ENCODE measurements at places on chromosomes 7 and 10.

DNA sequence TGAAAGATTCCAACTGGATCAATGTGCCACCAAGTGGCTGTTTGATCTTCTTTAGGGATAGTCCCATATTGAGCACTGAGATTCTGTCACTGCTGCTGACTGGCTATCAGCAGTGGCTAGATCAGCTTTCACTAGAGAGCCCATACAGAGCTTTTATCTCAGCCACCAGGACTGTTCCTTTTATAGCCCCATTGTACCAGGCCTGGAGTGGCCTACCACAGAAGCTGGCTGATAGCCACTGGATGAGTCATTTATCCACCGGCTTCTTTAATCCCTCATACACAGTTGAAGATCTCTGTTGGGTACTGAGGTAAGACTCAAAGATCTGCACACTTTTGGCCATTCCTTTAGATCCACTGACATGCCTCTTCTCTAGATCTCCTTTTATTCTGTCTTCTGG is 1101.1 kb downstream of the SORCS3 start:
- DNase-seq: no peak

DNA sequence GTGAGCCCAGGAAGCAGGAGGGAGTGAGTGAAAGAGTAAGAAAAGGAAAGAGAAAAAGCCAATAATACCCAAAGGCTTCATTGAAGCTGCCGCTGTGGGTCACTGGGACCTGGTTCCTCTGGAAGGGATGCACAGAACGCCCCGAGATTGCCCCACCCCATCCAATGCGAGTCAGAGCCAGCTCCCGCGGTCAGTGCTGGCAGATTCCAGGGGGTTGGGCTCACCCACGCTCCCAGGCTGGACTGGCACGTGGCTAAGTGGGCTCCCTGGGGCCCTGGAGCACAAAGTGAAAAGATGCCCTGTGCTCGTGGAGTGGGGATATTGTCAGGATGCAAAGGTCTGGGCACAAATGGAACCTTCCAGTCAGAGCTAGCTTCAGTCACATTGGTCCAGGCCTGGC is 117.0 kb downstream of the OAT start:
- DNase-seq: no peak

- no peak for DNase-seq
Observed at GRCh38 chr10:421170-421569, 268.3 kb downstream of the DIP2C start.

DNA sequence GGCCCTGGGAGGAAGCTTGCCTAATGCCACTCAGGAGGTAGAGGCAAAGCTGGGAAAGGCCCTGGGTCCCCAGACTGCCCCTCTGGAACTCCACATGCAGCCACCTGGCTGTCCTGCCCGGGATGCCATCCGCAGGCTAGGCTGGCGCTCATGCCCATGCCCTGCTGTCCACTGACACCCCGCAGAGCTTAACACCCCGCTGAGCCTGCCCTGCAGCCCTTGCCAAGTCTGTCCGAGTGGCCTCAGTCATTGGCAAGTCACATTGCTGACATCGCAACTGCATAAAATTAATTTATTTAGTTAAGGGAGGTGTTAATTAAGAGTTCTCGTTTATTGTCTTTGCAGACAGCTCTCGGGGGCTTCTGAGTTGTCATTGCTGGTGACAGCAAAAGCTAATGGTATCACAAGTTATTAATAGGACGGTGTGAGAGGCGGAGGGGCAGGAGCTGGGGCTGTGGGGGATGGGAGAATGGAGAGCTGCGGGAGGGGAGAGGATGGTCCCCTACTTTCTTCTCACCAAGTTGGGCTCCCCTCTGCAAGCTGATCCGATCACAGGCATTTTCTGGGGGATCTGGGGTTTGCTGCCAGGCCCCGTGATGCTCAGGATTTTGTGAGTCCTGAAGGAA is 55.6 kb upstream of the PCBD1 start:
- DNase-seq: no peak

DNA sequence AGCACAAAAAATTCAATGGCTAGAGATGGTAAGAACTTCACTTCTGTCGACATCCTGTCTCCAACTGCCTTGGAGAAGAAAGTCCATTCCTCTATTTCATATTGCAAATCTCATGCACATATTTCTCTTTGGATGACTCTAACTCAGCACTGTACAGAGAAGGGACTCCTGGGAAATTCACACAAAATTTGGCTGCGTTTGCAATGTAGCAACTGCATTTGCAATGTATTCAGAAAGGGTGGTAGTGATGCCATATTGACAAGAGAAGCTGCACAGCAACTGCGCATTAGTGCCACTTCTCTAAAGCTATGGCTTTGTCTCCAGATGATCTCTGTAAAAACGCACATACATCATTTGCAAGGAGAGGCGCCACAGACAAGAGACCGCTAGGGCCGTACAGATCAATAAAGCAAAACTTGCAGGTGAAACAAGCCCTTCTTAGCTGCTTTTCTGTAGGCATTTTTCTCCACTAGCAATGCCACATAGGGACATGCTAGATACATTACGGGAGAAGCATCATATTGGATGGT is 389.5 kb downstream of the TCERG1L start:
- DNase-seq: no peak

GRCh38 chr10:123997486-123998196 is 95.8 kb downstream of the CHST15 start:
- peak; percentile 92 for DNase-seq

Data from suppressor macrophage (primary cell).